Activated effector memory CD4-positive, alpha-beta T cell treated with Interleukin-2 at 50 U/mL for 16 hours (primary cell): ENCODE measurements at places on chromosomes 7 and 10.
A peak's percentile ranks its signal among the peaks of the same experiment; 100 is the strongest.

DNA sequence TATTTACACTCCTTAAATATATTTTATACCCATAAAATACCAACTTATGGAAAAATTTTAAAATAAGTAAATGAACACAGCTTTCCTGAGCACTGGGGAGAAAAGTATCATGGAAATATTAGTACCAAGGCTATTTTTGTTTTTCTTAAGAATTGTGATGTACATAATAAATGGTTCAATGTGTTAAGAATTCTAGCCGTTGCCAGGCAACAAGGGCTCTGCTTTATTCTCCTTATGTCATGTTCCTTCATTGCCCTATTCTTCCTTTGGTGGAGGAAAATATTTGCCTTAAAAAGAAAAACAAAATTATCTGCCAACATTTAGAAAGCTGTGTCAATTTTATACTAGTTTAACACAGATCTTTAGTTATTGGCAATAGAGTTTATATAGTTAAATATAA lies 2.6 kb upstream of the ZPBP start:
- no peak for DNase-seq

- no peak for DNase-seq
Measured at GRCh38 chr10:49567810-49568209, 28.9 kb upstream of the ERCC6 start.

DNA sequence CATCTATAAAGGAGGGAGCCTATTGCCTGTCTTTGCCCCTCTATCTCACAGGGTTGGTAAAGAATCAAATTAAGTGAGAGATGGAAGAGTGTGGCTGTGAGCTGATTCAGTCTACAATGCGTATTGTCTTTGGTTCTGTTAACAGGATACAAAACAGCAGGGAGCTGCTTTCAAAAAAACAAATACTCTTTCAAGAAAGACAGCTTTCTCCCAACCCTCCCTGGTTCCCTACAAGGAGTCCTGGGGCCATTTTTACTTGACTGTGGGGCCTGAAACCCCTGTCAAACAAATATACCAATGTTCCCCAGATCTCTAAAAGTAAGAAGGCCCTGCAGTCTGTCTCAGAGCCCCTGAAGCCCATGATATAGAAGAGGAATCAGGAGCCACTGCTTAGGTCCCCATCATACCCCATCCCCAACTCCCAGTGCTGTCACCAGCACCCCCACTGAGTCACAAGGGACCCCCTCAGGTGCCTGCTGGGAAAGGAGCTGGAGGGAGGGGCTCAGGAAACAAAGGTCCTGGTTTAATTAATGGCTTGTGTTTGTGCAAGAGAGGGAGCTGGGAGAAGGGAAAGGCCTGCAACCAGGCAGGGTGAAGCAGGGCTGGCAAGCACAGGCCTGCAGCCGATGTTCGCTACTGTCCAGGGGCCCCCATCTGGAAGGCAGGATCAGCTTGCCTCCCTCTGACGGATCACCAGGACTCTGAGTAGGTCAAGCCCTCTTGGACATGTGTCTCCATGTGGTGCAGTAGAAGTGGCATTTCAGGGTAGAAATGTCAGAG lies 182.0 kb upstream of the GHITM start:
- DNase-seq, result no peak

DNA sequence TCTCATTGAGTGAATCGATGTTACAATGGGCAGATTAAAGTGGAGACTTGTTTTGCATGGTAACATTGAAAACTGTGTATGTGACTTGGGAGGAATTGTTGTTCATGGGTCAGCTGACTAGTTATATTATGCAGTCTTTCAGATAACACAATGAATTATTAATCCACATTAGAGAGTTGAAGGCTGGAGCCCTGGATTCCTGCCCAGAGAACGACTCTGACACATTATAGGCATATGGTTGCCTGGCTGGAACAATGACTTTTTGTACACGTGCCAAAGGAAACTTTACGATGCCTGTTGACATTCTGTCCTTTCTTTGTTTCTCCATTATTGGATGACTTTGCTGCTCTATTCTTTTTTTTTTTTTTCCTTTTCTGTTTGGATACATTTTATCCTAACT lies 52.3 kb upstream of the TMEM229A start:
- no peak for DNase-seq

GRCh38 chr7:158399762-158400161 lies 187.9 kb downstream of the PTPRN2 start:
- no peak for DNase-seq

GRCh38 chr7:375321-375831 lies 85.4 kb downstream of the FOXL3 start:
- no peak for DNase-seq

- no peak for DNase-seq
Measured at GRCh38 chr10:124182088-124182541, 88.7 kb upstream of the CHST15 start.

DNA sequence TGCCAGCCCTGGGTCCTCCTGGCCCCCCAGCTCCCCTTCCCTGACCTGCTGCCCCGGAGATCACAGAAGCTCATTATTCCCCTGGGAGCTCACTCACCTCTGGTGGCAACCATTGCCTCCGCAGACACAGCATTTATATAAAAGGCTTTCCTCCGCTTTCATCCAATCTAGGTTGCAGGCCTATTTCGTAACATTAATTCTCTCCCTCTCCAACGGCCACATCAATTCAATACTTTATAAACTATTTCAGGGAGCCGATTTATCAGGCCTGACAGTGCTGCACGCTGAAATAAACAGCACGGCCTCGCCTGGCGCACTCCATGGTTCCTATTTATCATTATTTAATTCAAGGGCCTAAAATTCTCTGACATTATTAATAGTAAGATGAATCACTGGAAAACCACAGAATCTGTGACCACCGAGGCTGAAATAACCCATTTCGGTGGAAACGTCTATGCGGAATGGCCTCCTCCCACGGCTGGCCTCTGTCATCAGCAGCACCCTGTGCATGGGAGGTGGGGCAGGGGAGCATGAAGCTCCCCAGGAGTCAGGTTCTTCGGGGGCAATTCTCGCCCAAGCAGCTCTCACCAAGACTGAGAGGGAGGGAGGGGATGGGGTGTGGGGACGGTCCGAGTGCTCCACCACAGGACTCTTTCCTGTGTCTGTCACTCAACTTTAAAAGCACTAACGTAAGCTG lies 249.3 kb upstream of the PFKP start:
- DNase-seq, result no peak

DNA sequence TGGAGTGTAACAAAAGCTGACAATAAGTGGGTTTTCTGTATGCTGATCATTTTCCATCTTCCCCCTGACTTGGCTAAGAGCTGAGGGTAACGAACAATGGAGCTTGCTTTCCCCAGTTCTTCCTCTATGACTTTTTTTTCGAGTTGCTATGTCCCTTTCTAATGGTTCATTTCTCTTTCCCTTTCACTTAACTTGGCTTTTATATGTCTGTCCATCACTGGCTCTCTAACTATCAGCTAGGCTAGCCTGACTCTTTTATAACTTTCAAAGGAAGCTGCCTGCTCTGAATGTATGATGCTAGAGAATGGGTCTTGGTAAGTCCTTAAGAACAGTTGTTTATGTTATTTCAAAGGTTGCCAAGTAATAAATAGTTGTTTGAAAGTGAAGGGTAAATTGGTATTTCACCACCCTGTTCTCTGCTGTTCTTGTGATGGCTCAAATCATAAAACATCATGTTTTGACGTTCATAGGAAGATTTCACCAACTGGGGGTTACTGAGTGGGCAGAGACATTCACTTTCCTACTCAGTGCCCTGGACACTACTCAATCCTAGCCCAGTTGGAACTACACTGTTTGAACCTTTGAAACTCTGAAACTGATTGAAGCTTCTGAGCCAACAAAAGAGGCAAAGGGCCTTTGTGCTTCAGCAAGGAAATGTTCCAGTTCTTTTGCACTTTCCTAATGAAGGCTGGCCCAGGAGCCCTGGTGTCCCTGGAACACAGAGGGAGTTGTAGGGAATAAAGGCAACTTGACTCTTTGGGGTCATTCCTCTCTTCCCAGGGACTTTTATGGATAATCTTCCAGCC lies 85.4 kb upstream of the PHYHIPL start:
- no peak for DNase-seq

DNA sequence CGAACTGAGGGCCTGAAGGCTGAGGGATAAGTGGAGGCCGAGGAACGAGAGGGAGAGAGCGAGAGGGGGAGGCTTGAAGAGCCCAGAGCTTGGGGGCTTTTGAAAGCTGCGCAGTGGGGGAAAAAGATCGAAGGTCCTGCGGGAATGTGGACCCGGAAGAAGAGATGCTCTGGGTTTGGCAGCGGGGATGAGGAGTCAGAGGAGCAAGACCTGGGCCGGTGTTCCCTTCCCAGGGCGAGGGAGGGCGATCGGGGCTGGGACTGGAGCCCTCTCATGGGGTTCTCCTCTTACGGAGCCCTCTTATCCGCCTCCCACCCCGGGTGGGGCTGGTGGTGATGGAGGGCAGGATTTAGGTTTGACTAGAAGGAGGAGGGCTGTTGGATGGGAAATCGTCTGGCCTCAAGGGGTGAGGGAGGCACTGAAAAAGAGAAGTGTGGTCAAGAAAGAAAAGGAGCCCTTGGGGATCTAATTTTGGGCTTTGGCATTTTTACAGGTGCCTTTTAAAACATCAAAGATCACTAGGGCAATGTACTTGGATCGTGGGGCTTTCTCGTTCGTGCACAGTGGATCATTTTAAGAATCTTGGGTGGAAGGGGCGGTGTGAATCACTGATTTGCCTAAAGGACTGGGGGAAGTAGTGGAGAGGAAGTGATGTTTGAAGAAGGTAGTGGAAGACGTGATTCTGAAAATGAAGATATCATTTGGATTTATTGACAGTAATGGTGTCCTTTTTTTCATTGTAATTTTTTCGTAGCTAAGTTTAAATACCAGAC lies 637 bp downstream of the SAMD8 start:
- peak; percentile 9 for DNase-seq

- no peak for DNase-seq
Measured at GRCh38 chr10:102241032-102241443, 274 bp downstream of the PITX3 start.

DNA sequence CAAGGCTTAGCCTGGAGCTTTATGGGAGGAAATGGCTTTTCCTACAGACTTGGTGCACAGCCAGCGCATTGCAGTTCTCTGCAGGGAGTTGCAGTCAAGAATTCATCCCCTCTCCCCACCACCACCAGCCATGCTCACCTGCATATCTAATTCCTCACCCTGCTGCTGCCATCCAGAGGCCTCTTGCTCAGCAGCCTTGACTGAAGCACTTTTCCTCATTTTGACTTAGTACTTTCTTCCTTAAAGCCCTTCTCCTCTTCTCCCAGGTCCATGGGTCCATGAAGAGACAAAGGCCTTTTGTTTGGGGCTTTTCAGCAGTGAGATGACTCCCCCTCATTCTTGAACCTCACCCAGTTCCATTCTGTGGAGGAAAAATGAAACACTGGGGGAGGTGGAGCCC lies 39.7 kb upstream of the GPR141 start:
- no peak for DNase-seq

GRCh38 chr10:121654021-121654545 lies 55.8 kb upstream of the FGFR2 start:
- no peak for DNase-seq

DNA sequence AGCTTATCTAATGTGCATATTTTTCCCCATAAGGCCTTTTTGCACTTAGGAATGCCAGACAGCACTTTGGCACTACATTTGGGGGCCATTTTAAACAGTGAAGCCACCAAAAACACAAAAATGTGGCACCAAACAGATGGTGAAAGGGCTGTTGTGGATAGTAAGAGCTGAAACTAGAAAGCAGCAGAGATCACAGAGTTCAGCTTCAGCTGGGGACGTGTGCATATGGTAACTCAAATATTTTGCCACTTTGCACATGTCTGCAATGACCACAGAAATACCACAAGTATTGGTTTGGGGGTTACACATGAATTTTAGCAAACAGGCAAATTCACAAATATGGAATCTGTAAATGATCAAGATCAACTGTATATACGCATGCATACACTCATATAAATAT lies 72.8 kb downstream of the PODXL start:
- no peak for DNase-seq

DNA sequence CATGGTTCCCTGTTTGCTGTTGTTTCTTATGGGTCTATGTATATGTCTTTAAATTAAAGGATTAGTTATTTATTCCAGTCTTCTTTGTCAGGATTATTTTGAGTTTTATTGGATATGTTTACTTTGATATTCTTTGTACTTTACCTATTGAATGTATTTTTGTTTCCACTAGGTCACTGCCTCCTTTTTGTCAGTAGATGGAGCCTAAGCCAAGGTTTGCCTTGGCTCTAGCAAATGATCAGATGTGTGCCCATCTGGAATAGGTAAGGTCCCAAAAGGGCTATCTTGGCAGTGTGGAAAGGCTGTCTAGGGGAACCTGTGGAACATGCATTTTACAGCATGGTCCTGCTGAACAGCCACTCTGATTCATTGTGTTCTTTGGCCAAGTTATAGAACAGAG lies 337.3 kb upstream of the GHITM start:
- DNase-seq, result no peak

- DNase-seq, result no peak
Measured at GRCh38 chr7:106773721-106774120, 91.4 kb upstream of the PIK3CG start.

- peak; percentile 53 for DNase-seq
Measured at GRCh38 chr7:4775848-4776623, 613 bp downstream of the AP5Z1 start.

DNA sequence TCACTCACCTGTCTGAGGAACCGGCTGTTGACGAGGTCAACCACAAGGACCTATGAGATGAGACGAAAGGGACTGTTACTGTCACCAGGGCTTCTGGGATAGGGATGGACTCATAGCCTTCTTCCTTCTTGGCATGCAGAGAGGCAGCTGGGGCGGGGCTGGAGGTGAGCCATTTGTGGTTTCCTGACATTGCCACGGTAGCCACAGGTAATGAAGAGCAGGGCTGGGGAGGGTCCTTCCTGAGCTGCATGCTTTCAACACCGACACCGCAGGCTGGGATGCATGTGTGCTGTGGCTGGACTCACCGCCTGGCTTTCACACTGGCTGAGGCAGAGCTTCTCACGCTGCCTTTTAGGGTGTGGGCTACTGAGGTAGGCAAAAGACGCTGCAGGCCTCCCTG lies 46.4 kb upstream of the MKRN1 start:
- DNase-seq, result peak; percentile 16

GRCh38 chr7:139566736-139567646 lies 43.5 kb downstream of the CLEC2L start:
- DNase-seq, result no peak

- DNase-seq, result no peak
Measured at GRCh38 chr7:69110450-69111050, 487.7 kb upstream of the AUTS2 start.

GRCh38 chr7:158246272-158246959 lies 341.2 kb downstream of the PTPRN2 start:
- no peak for DNase-seq
